ENCODE measurements at places on chromosomes 7 and 10.
A peak's percentile ranks its signal among the peaks of the same experiment; 100 is the strongest.

DNA sequence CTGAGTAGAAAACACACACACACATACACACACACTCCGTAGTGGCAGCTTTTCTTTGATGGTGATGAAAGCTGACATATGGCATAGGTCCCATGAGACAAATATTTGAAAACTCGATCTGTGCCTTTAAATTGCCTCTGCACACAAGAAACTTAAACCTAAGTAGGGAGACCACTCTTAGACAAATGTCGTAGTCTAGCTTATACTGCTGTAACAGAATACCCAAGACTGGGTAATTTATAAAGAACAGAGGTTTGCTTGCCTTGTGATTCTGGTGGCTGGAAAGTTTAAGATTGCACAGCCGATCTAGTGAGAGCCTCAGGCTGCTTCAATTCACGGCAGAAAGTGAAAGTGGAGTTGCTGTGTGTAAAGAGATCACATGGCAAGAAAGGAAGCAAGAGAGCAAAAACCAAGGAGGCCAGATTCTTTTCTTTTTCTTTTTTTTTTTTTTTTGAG is 489.4 kb upstream of the SORCS1 start:
- no peak for DNase-seq

- DNase-seq = no peak
Measured at GRCh38 chr10:128566361-128566968, 440.2 kb upstream of the MKI67 start.

DNA sequence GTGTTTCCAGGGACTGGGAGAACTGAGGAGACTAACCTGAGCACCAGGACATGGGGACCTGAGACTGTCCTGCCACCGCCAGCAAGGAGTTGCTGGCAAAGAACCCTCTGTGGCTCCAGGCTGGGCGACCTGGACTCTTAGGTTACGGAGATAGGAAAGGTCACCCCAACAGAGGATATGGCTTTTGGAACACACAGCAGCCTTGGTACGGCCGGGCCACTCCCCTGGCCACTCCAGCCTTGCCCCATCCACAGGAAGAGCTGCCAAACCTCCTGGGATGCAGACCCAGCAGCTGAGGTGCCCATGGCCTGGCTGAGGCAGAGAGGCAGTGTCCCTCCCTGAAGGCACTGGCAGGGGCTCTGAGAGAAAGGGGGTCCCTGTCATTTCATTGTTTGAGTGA is 137.8 kb downstream of the OAT start:
- DNase-seq = no peak

- DNase-seq = no peak
Measured at GRCh38 chr7:136528329-136528728, 340.1 kb upstream of the CHRM2 start.

DNA sequence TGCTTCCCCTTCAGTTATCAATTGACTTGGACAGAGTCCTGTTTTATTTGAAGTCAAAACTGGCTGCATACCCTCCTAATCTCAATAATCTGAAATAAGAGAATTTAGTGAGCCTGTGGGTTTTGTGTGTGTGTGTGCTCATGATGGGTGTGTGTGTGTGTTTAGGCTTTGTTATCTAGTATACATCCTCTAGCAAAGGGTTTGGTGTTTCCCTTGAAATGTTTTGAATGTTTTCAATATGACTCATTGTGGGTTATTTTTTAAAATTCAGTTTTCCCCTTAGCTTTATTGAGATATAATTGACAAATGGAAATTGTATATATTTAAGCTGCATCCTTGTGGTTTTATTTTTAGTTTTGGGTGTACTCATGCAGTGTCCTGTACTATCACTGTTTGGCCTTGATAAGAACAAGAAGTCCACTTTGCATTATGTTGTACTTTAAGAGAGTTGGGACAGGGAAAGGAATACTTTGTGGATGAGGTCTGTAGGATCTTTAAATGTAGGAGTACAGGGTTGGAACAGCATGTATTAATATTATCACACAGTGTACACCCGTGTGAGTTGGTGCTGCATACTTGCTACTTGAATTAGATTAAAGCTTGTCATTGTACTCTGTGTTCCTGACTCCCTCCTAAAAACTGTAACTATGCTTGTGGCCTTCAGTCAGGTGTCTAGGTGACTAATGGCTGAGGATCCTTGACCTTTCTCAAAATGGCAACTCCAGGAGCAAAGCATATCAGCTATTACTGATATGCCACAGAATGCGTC is 58.3 kb downstream of the VCL start:
- DNase-seq = peak; percentile 24

DNA sequence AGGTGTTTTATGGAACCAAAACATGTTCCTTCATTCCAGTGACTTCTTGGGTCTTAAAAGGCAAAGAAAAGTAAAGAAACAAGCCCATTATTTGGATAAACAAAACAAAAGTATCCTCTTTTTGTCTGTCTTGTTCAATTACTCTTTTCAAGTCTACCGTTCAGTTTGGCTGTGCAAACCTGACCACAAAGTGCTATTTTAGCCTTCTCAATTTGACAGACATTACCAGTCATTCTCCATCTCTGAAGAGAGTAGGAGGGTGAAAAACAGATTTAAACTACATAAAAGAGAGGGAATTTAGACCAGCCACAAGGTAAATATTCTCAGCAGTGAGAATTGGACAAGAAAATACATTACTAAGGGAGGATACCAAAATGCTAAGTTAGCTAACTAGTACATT is 145.2 kb downstream of the GRM3 start:
- no peak for DNase-seq

GRCh38 chr7:29319719-29320521 is 125.3 kb downstream of the CHN2 start:
- DNase-seq = no peak

DNA sequence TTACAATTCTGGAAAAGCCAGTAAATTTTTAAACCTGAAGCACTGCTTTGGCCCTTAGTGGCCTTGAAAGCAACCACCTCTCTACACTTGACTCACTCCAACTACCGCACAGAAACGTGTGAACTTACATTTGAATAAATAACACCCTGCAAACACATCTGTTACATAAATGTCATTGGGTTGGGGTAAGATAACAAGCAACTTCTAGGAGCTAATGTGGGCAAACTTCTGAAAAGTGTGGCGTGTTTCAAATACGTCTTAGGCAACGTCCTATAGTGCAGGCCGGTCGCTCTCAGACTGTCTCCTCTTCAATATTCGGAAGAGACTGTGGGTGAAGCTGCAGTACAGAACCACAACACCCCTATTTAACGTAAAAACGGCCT is 474 bp downstream of the ORC5 start:
- peak; percentile 18 for DNase-seq

- DNase-seq = no peak
Measured at GRCh38 chr10:30070001-30070685, 10.8 kb upstream of the JCAD start.

DNA sequence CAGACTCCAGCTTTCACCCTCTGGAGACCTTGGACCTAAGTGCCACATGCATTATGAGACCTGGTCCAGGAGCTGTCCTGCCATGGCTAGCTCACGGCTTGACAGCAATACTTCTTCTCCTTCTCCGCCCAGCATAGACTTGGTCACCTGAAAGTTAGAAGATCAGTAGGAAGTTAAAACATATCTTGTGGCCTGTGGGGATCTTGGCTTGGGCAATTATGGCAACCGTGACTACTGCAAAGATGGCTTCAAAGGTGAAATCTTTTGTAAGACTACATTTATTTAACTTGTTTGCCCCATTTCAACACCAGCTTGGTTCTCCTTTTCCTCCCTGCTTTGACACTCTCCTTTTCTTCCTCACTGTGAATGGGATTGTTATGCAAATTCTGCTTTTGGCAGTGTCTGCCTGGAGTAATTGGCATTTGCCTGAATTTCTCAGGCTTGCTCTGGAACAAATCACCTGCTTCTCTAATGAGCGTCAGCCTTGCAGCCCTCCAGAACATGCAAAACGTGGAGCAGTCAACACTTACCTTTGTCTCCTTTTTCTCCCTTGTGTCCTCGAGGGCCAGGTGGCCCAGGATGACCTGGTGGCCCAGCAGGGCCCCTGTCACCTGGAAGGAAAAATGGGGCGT is 53.4 kb downstream of the COL17A1 start:
- DNase-seq = no peak

DNA sequence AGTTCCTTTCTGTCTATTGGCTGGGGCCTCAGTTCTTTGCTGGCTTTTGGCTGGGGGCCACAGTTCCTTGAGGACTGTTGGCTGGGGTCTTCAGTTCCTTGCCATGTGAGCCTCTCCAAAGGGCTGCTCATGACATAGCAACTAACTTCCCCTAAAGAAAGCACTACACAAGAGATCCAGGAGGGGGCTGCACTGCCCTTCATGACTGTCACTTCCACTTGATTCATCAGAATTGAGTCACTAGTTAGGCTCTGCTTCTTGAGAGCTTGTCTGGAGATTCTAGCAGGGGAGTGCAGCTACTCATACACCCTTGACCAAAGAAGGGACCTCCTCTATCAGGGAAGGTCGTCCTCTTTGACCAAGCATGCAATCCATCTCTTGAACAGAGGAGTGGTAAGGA is 38.0 kb upstream of the MKX start:
- DNase-seq = peak; percentile 38
